H1 (cell line): ENCODE measurements at places on chromosomes 6 and 20.

- peaks cover 5% of the 10 kb centered on the region; the same call in 1 of the 2 replicates for H3K4me1 ChIP-seq
- no peak for DNase-seq
- no peak overlapping the region for H3K4me3 ChIP-seq
Observed at GRCh38 chr20:2509794-2510193, 1.1 kb upstream of the ZNF343 start.

DNA sequence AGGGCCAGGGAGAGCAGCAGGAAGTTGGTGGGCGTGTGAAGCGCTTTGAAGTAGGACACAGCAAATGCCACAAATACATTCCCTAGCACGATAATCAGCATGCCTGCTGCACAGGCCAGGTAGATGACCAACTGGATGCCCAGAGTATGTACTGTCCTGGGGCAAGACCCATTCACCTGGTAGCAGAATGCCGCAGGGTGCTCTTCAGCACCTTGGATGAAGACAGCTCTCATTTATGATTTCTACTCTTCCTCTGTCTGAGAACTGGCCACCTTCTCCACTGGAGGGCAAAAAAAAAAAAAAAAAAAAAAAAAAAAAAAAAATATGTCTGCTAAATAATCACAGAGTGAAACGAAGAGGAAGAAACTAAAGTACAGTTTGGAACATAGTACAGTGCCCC is at the start of gene TAAR5:
TAAR5 (minus strand) TSS at position 288 of the 400 bp plus-strand sequence; CDS start at position 233, 55 bp downstream.
- no peak within 1 kb of the TSS for H3K27ac ChIP-seq
- H3K27me3 ChIP-seq: no peaks in the 10 kb centered on the region
- H3K4me1 ChIP-seq: no peaks in the 10 kb centered on the region
- no peak for DNase-seq
- H3K4me3 ChIP-seq: no peak within 1 kb of the TSS
- no peaks in the 10 kb centered on the region for H3K36me3 ChIP-seq

- H3K4me3 ChIP-seq: no peak overlapping the region
- no peaks in the 10 kb centered on the region for H3K27me3 ChIP-seq
- no peak overlapping the region for H3K27ac ChIP-seq
- DNase-seq: no peak
- no peaks in the 10 kb centered on the region for H3K36me3 ChIP-seq
- H3K4me1 ChIP-seq: no peaks in the 10 kb centered on the region
Observed at GRCh38 chr20:5642155-5642981, 107.8 kb upstream of the SHLD1 start.

DNA sequence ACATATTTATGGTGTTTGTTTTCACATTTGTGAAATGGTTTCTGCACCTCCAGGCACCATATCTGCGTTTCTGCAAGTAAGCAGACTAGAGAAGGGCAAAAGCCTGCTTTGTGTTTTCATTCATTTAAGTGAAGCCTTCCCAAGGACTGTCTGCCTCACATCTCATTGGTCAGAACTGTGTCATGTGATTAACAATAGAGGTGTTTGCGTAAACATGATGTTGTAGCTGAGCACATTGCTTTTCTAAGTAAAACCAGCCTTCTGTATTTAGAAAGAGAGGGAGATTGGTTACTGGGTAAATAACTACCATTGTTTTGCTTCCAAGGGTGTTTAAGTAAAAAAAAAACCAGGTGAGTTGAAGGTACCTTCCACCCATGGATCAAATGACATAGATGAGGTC is 39.7 kb downstream of the SH3BGRL2 start:
- no peak for DNase-seq
- no peak overlapping the region for H3K4me3 ChIP-seq
- H3K4me1 ChIP-seq: peaks cover 7% of the 10 kb centered on the region

DNA sequence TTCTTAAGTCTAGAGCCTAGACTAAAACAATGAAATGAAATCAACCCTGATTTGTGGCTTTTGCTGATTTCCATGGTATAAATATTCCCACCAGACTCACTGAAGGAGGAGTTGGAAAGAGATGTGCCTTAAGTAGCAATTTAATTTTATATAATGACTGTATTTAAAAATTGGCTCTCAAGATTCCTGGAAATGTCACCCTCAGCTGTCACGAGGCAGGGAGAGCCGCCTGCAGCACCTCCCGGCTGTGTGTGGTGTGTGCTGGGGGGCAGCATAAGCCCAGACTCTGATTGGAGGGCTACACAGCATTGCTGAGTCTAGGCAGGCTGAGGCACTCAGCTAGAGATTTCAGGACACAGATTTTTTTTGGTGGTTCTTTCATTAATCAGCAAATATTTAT is 40.6 kb upstream of the TMEM181 start:
- no peaks in the 10 kb centered on the region for H3K36me3 ChIP-seq
- H3K4me3 ChIP-seq: no peak overlapping the region
- no peaks in the 10 kb centered on the region for H3K27me3 ChIP-seq
- H3K4me1 ChIP-seq: peaks cover 5% of the 10 kb centered on the region
- no peak overlapping the region for H3K27ac ChIP-seq
- no peak for DNase-seq

GRCh38 chr6:33695451-33695887 is 16.0 kb downstream of the UQCC2 start:
- H3K4me3 ChIP-seq: no peak overlapping the region
- H3K4me1 ChIP-seq: peaks cover 10% of the 10 kb centered on the region; the same call in 1 of the 2 replicates
- H3K36me3 ChIP-seq: peaks cover 50% of the 10 kb centered on the region
- no peaks in the 10 kb centered on the region for H3K27me3 ChIP-seq
- DNase-seq: no peak

- H3K4me3 ChIP-seq: no peak overlapping the region
- no peaks in the 10 kb centered on the region for H3K36me3 ChIP-seq
- no peak overlapping the region for H3K27ac ChIP-seq
- DNase-seq: no peak
Observed at GRCh38 chr6:131729550-131729949, 18.7 kb upstream of the CTAGE9 start.

- no peaks in the 10 kb centered on the region for H3K27me3 ChIP-seq
- H3K27ac ChIP-seq: no peak overlapping the region
- H3K4me3 ChIP-seq: no peak overlapping the region
- no peak for DNase-seq
- no peaks in the 10 kb centered on the region for H3K4me1 ChIP-seq
Observed at GRCh38 chr20:19952392-19952791, 64.8 kb upstream of the NAA20 start.

DNA sequence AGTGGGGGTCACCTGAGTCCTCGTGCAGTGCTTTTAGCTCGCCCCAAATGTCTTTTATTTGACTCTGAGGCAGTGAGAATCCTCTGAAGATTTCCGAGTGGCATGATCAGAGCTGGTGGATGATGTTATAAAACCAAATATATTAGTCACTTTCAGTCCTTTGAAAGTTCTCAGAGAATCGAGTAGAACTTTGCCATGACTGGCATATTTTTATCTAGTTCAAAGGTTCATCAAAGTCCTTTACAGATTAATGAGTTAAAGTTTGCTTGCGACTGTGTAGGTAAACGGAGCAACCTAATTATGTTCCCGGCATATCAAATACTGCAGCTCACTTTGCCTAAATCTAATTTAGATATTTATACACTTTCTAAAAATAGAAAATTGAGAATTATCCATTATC is 498.5 kb upstream of the NOX3 start:
- H3K27ac ChIP-seq: no peak overlapping the region
- no peaks in the 10 kb centered on the region for H3K27me3 ChIP-seq
- no peak overlapping the region for H3K4me3 ChIP-seq
- H3K4me1 ChIP-seq: peaks cover 5% of the 10 kb centered on the region
- no peaks in the 10 kb centered on the region for H3K36me3 ChIP-seq

GRCh38 chr20:42714298-42715141 is 475.2 kb downstream of the PTPRT start:
- no peak overlapping the region for H3K4me3 ChIP-seq
- no peak for DNase-seq
- H3K4me1 ChIP-seq: no peaks in the 10 kb centered on the region
- H3K27ac ChIP-seq: no peak overlapping the region
- no peaks in the 10 kb centered on the region for H3K36me3 ChIP-seq

GRCh38 chr6:105603788-105604586 is 201.1 kb upstream of the PREP start:
- no peaks in the 10 kb centered on the region for H3K27me3 ChIP-seq
- no peak overlapping the region for H3K27ac ChIP-seq
- no peak overlapping the region for H3K4me3 ChIP-seq
